ENCODE measurements at places on chromosomes 16 and 17.

- DNase-seq = peak; percentile 44
These were observed 96.9 kb downstream of the RAB11FIP4 start for GRCh38 chr17:31488264-31488981.

GRCh38 chr16:10069374-10069773, 112.9 kb downstream of the GRIN2A start:
- DNase-seq = no peak

DNA sequence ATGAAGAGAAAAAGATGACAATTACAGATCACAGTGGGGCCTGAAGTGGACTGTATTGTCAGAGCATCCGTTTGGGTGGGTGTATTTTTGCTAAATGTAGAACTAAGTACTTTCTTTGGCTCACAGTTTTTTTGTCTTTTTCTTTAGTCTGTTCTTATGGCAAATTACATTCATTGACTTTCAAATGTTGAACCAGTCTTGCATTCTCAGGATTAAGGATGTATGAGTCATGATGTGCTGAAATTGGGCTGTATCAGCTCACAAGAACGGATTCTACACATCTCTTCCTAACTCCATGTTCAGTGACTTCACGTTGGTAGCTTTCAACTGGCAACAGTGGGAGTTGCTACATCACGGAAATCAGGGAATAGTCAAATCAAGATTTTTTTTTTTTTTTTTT, 66.5 kb downstream of the TEX2 start:
- DNase-seq = no peak

DNA sequence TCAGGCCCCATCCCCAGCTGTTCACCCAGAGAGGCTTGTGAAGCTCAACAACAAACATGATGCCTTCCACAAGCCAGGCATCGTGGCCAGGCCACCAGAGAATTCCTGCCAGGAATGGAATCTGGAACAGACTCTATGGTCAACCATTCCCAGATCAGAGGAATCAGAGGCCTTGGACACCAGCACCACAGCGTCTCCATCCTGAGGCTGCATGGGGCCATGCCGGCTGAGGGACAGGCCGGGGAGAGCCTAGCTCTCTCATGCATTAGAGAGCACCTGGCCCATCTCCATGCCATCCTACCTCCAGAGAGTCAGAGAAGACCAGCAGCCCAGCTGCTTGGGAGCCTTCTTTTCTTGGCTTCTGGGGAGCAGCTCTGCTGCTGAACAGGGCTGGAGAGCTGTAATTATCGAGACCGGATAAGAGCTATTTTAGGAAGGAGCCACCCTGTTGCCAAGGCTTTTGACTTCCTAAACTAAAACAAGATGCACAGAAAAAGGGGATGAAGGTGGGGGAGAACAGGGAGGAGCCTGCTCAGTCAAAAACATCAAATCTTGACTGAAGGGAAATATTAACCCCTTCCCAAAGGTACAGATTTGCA, 24.5 kb upstream of the MTMR4 start:
- DNase-seq = no peak

GRCh38 chr16:4917117-4917516, 19.8 kb downstream of the PPL start:
- no peak for DNase-seq

- no peak for DNase-seq
These were observed 12.3 kb downstream of the HSD11B2 start for GRCh38 chr16:67443265-67443664.

GRCh38 chr16:75068085-75069031, 48.2 kb downstream of the LDHD start:
- DNase-seq = no peak

DNA sequence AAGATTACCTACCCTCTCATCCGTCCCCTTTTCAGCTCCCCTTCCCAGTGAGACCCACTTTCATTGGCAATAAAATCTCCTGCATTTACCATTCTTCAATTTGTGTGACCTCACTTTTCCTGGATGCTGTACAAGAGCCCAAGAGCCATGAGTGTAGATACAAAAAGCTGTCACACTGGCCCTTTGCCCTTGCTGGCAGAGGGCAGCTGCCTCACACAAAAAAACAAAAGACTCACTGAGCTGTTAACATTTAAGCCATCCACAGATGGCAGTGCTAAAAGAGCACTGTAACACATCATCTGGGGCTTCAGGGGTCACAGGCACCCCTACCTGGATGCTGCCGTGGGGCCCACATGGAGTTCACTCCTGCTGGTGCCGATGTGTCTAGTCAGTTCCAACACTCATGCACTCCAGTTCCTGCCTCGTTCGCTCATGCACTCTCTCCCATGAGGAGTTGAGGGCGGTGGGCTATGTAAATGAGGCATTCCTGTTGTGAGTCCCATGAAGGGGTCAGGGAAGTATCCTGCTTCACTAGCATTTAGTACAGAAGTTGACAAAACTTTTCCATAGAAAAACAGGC, 123.1 kb downstream of the CA10 start:
- no peak for DNase-seq

DNA sequence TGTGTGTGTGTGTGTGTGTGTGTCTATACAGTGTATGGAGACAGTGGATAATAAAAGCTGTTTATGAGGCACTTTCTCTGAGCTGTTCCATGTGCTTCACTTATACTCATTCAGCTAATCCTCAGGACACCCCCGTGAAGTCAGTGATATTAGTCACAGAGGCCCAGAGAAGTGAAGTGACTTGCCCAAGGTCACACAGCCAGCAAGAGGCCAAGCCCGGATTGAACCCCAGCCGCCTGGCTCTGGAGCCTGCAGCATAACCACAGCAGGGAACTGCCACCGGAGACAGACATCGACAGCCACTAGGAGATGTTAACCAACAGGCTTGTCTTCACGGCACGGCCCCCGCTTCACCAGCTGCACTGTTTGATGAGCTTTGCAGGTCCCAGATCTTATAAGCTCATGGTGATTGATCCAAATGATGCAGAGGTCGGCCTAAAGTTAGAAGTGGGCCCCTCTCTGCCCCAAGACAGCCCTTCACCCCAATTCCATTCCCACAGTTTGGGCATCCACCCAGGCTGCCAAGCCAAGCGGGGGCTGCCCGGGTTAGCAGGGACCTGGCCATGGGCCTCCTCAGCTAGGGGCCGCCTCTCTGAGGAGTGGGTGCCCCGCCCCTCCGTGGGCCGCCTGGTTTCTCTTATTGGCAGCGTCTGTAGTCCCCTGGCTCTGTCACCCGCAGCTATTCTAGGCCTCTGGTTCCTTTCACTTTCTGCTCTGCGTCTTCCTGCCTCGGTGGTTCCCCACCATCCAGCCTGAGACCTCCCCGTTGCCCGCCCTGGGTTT, 30.9 kb downstream of the SOCS1 start:
- no peak for DNase-seq

DNA sequence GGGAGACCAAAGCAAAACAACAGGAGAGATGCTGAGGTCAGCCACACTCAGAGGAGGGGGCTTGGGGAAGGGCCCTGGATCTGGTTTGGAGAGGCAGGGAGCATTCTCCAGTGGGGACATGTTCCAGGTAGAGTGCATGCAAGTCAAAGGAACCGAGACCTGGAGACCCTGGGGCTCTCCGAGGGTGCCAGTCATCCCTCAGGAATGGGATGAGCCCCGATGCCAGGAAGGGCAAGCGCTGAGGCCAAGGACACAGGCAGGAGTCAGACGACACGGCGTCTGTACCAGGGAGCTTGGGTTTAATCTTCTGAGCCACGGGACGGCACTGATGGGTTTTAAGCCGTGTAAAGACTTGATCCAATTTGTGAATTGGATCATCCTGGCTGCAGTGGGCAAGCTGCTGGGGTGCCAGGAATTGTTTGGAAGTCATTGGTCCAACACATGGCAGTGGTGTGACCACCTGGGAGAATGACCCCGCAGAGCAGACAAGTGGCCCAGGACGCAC, 32.9 kb upstream of the ANKRD40CL start:
- DNase-seq = no peak

DNA sequence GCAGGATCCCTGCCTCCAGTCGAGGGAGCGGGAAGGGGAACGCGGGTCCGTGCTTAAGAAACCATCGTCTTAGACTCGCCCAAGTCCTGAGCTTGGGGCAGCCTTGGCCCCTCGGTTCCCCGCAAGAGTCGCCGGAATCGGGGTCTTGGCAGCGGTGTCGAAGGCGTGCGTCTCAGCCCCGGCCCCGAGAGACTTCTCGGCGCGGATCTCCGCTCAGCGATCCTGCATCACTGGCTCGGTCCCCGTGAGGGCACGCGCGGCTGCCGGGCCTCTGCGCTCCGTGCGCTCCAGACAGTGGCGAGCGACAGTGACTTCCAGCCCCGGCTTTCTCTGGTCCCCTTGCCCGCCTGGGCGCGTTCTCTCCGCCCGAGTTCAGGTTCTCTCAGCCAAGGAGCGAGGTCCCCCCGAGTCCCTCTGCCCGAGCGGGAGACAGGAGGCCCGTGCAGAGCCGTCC, 380 bp downstream of the HS3ST3A1 start:
- DNase-seq = no peak

- no peak for DNase-seq
These were observed 20.2 kb upstream of the GSE1 start for GRCh38 chr16:85592700-85593493.

DNA sequence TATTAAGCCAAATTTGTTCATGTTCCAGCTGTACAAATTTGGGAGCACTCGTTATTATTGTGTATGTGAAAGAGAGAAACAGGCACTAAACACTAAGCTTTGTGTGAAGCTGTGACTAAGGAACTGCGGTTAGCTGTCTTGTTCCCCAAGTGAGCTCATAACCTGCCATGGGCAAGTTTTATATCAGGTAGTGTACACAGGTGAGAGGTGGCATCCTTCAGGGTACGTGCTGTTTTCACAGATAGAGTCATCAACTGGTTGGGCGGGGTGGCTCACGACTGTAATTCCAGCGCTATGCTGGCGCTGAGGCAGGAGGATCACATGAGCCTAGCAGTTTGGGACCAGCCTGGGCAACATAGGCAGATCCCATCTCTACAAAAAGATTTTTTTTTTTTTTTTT, 2.8 kb downstream of the DNAJA3 start:
- no peak for DNase-seq

- DNase-seq = no peak
These were observed 64.6 kb downstream of the ARHGAP44 start for GRCh38 chr17:12853921-12854320.

DNA sequence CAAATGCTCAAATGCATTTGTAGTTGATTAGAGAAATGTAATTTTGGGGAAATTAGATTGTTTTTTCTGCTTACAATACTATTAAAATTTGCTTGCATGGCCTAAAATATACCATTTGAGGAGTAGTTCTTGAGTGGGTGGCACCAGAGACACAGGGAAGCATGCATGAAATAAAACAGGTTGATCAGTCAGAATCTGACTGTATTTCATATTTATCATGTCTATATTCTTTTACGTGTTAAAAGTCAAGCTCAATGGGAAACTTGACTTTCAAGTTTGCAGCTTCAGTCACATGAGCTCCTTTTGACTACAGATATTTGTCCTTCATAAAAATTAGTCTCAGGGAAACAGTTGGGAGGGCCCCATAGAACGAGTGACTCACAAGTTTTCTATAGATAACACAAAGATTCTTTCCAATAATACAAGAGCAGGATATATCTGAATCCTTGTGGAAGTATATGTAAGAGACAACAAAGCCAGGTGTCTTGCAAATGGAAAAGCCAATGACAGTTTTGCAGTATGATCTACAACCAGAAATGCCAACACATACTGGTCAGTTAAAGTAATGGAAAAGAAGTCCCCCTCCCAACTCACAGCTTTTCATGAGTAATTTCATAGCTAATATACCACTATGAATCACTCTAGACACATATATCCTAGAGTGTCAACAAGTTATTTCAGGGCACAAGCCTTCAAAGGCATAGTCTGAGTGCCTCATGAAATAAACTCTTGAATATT, 42.2 kb upstream of the CORO6 start:
- no peak for DNase-seq

GRCh38 chr17:15886804-15887203, 58.1 kb upstream of the ADORA2B start:
- no peak for DNase-seq

- no peak for DNase-seq
These were observed 92.7 kb upstream of the NOL11 start for GRCh38 chr17:67624886-67625656.

GRCh38 chr16:73405851-73406250, 357.9 kb upstream of the ZFHX3 start:
- DNase-seq = no peak

- no peak for DNase-seq
These were observed 2.8 kb downstream of the CDH13 start for GRCh38 chr16:82629441-82630027.

GRCh38 chr17:42421136-42421506, 1.9 kb downstream of the CAVIN1 start:
- no peak for DNase-seq
